ENCODE measurements at places on chromosomes 2 and 18. TPM values are rescaled to one million over a fixed set of nuclear protein-coding genes. Genes with fewer than 3 reads are reported as not detected.

DNA sequence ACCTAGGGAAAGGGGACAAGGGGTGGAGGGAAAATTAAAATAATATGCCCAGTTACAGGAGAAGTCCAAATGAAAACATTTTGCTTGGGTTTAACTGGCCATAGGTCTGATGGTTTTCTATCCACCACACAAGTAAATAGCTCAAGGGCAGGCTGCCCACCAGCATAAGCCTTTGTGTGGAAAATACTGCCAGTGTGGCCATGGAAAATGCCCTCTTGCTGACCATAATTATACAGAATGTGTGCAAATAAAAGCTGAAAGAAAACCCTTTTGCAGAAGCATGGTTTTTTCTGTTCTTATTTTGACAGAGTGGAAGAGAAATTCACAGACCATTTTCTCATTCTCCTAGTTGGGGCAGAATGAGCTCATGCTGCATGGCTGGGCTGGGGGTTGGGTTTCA is 111.3 kb upstream of the SIX2 start:
- no peak overlapping the region for H3K27ac ChIP-seq
- no peak overlapping the region for H3K4me3 ChIP-seq
- DNase-seq, result no peak
- H3K27me3 ChIP-seq, result no peaks in the 10 kb centered on the region
- no peaks in the 10 kb centered on the region for H3K36me3 ChIP-seq
- no peaks in the 10 kb centered on the region for H3K4me1 ChIP-seq

- no peaks in the 10 kb centered on the region for H3K4me1 ChIP-seq
- no peak overlapping the region for H3K4me3 ChIP-seq
- H3K36me3 ChIP-seq, result no peaks in the 10 kb centered on the region
- H3K27ac ChIP-seq, result no peak overlapping the region
- DNase-seq, result no peak
Observed at GRCh38 chr2:169285531-169286235, 76.7 kb downstream of the LRP2 start.

Gene CERKL
- total RNA-seq, result not detected

GRCh38 chr2:129240061-129240460 is 739.4 kb upstream of the RAB6C start:
- DNase-seq, result no peak
- no peaks in the 10 kb centered on the region for H3K4me1 ChIP-seq
- no peaks in the 10 kb centered on the region for H3K36me3 ChIP-seq

Gene RESP18
- not detected for total RNA-seq

Gene PCARE
- total RNA-seq, result not detected

DNA sequence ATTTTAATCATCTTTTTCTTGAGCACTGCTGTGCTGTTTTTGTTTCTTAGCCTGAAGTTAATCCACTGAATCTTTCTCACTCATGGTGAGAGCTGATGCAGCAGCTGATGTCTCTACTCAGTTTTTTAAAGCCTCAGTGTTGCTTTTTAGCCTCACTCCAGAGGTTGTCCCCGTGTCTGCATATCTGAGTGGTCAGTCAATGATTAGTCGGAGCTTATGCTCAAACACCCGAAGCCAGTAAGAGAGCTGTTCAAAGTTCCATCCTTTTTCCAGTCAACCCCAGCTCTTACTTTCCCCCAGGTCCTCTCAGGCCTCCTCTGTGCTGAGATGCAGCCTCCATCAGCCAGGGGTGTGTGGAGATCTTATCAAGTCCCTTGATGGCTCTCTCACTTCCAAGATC is 81.1 kb downstream of the MBOAT2 start:
- H3K27ac ChIP-seq, result no peak overlapping the region
- H3K36me3 ChIP-seq, result no peaks in the 10 kb centered on the region
- no peaks in the 10 kb centered on the region for H3K27me3 ChIP-seq

Gene PRKAG3
- not detected for total RNA-seq

- H3K4me1 ChIP-seq, result no peaks in the 10 kb centered on the region
- peaks cover 5% of the 10 kb centered on the region for H3K36me3 ChIP-seq
- H3K27ac ChIP-seq, result no peak overlapping the region
- H3K27me3 ChIP-seq, result no peaks in the 10 kb centered on the region
- DNase-seq, result no peak
Observed at GRCh38 chr2:126704434-126705160, 48.6 kb downstream of the GYPC start.

Gene NXPH2
- total RNA-seq, result not detected

DNA sequence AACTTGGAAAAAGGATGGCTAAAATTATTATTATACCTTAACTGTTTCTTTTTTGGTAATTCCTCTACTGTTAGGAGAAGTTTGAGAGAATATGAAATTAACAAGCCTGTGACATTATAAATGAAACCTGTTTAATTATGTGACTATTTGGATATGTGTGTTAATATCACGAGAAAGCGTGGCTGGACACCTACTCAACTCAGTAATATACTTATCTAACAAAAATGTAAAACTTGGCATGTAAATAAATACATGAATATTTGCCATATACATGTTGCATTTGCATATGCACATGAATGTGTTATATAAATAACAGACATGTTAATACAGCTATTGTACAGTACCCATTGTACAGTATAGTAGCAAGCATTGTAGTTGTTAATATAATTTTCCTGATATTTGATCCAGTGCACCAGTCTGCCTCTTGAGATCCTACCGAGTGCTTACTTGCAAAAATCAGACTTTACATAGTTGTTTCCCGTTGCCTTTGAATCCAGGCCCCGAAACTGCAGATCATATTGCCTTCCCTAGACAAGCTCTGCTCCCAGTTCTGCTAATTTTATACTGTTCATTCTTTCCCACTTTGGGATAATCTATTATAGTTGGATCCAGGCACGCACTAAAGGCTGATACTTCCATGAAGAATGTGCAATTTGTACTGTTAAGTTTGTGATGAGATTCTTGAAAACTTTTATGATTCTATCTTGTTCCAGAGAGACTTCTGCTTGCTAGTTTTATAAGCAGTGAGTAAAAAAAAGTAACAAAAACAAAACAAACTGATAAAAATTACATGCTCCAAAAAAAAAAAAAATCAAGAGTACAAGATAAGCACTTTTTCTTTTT is 395.6 kb downstream of the ARHGAP15 start:
- peaks cover 66% of the 10 kb centered on the region for H3K4me1 ChIP-seq
- no peaks in the 10 kb centered on the region for H3K27me3 ChIP-seq
- no peak for DNase-seq
- H3K36me3 ChIP-seq, result peaks cover 29% of the 10 kb centered on the region
- no peak overlapping the region for H3K27ac ChIP-seq
- no peak overlapping the region for H3K4me3 ChIP-seq

GRCh38 chr2:109711230-109712122 is 82.6 kb upstream of the RGPD5 start:
- DNase-seq, result no peak
- no peaks in the 10 kb centered on the region for H3K36me3 ChIP-seq
- H3K4me1 ChIP-seq, result no peaks in the 10 kb centered on the region
- H3K4me3 ChIP-seq, result no peak overlapping the region

GRCh38 chr18:59927246-59927825 is 27.5 kb downstream of the PMAIP1 start:
- H3K27me3 ChIP-seq, result peaks cover 2% of the 10 kb centered on the region
- DNase-seq, result peak; percentile 72
- H3K27ac ChIP-seq, result peak overlapping the region; percentile 75
- H3K4me1 ChIP-seq, result peaks cover 37% of the 10 kb centered on the region
- H3K36me3 ChIP-seq, result no peaks in the 10 kb centered on the region

DNA sequence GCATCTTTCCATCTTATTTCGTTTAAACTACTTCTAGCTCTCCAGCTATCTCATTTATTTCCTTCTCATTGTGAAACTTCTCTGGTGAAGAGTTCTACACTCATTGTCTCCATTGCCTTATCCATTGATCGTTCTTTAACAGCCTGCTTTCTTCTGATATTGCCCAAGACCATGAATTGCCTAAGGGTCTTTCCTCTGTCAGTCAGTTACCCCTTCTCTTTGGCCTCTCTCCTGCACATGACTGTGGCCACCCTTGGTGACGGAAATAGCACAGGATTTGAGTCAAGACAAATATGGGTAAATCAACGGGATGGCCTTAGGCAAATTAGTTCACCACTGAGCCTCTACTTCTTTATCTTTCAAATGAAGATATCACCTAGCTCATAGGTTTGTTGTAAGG is 26.6 kb downstream of the NHEJ1 start:
- no peaks in the 10 kb centered on the region for H3K27me3 ChIP-seq
- no peak for DNase-seq
- H3K27ac ChIP-seq, result no peak overlapping the region
- no peaks in the 10 kb centered on the region for H3K36me3 ChIP-seq
- H3K4me3 ChIP-seq, result no peak overlapping the region
- H3K4me1 ChIP-seq, result peaks cover 6% of the 10 kb centered on the region

Gene SERPINB4
- total RNA-seq, result not detected

- H3K4me1 ChIP-seq, result no peaks in the 10 kb centered on the region
Observed at GRCh38 chr2:167132906-167133555, 244.8 kb downstream of the XIRP2 start.

DNA sequence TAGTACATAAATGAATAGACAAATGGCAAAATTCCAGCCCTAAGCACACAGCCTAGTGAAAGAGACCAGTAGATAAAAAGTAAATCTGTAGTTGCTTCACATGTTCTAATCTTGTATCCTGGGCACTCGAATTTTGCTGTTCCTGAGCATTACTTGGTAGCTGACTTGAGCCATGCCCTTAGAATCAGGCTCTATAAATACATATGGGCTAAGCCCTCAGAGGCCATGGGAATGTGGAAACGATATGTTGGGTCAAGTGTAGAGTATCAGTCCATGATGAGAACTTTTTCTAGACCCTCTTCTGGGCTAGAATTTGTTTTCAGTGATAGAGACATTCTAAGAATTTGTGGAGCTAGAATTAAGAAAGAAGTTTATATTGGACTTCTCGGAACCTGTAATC is 21.9 kb downstream of the ELAC1 start:
- no peak overlapping the region for H3K4me3 ChIP-seq
- no peak for DNase-seq
- no peak overlapping the region for H3K27ac ChIP-seq
- no peaks in the 10 kb centered on the region for H3K4me1 ChIP-seq
- H3K27me3 ChIP-seq, result no peaks in the 10 kb centered on the region
- H3K36me3 ChIP-seq, result peaks cover 4% of the 10 kb centered on the region
